ENCODE measurements at places on chromosomes 5 and 9. TPM values are rescaled to one million over a fixed set of nuclear protein-coding genes. Genes with fewer than 3 reads are reported as not detected.
A peak's percentile ranks its signal among the peaks of the same experiment; 100 is the strongest.

The GPR151 gene
- not detected for polyA plus RNA-seq

The CSF1R gene
- 2.5 TPM for polyA plus RNA-seq

The CCDC152 gene
- 3.1 TPM for polyA plus RNA-seq

The EHMT1 gene
- 14.8 TPM for polyA plus RNA-seq

The ANKRA2 gene
- polyA plus RNA-seq = 16.5 TPM

The PHYHD1 gene
- polyA plus RNA-seq = 4.1 TPM

The IFNE gene
- polyA plus RNA-seq = not detected

The ZDHHC11B gene
- not detected for polyA plus RNA-seq

The DND1 gene
- not detected for polyA plus RNA-seq

The OGN gene
- polyA plus RNA-seq = 0.13 TPM

The SLC9A3 gene
- polyA plus RNA-seq = 0.66 TPM

The RETREG1 gene
- 5.6 TPM for polyA plus RNA-seq

The UBQLN1 gene
- polyA plus RNA-seq = 57.5 TPM

The SLCO4C1 gene
- polyA plus RNA-seq = 21.5 TPM

The TLR4 gene
- 0.62 TPM for polyA plus RNA-seq

The SPAG8 gene
- polyA plus RNA-seq = 0.43 TPM

The SLC6A3 gene
- polyA plus RNA-seq = not detected

The DEPDC1B gene
- polyA plus RNA-seq = 0.67 TPM

The LMAN2 gene
- polyA plus RNA-seq = 409 TPM

DNA sequence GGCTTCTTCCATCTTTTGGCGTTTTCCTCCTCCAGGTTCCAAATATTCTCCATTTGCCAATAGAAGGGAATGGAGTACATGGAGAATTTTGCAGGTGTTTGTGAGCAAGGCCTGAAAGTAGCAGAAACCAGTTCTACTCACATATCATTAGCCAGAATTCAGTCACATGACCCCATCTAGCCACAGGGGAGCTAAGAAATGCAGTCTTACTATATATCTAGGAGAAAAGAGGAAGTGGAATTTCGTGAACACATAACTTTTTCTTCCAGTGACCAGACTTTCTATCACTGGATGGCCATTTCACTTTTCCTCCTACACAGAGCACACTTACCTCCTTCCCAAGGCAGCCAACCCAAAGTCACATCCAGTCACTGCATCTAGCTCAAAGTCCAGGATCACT lies 55.1 kb downstream of the LOX start:
- no peak for DNase-seq

- no peak for DNase-seq
Observed at GRCh38 chr5:67281874-67282273, 85.3 kb upstream of the CD180 start.

DNA sequence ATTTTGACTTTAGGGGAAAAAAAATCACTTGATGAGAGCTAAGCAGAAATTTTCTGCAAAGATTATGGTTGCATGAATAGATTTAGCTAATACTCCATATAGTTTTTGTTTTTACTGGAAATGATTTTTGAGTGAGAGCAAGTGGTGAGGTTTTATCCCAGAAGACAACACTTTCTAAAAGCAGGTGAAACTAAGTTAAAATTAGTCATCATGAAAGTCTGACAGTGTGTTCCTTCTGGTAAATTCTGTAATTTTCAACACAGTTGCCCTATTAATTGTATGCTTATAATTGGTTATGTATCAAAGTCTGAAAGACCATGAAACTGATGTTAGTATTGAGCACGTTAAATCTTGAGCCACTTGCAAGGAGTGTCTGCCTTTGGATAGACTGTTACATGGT lies 91.5 kb downstream of the SMARCA2 start:
- no peak for DNase-seq

DNA sequence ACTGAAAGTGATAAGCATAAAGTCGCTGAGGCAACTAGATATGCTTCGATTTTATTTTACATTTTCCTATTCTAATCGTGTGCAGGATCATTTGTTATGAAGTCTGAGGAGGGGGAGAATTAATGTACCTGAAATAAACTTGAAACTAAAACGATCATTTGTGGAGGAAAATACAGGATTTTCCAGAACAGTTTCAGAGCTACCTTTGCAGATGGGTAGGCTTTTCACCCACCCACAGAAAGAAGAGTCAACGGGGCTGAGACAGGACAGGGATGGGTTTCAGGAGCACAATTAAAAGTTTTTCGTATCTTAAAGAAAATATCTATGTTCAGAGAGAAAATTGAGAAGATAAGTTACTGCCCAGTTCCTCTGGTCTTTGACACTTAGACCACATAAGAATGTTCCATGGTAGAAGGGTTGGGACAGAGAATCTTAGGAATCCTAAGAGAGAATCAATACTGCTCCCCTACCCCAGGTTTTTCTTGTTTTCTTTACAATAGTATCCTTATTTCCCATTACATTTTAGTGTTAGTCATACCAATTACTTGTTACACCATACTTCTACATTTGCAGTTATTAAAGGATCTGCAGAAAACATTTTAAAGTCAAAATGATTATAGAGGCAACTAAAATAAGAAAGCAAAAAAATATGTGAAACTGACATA lies 211.4 kb downstream of the DEPDC1B start:
- DNase-seq = no peak

DNA sequence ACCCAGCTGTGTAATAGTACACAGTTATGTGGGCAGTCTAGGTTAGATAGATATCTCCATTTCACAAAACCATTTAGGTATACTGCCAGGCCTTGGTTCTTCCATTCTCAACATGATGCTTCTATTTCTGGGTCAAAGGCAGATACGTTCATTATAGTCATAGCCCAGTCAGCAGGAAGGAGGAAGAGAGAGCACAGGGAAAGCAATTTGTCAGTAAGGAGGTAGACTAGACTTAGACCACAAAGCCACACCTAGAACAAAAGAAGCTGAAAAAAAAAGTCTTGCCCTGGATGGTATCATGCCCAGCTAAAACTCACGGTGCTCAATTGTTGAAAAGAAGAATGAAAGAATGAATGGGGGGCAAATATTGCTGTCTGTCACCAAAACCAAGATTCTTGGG lies 7.6 kb downstream of the INVS start:
- no peak for DNase-seq

- DNase-seq = no peak
Observed at GRCh38 chr5:170761048-170761707, 22.3 kb upstream of the GABRP start.

- DNase-seq = no peak
Observed at GRCh38 chr9:130402243-130402642, 42.5 kb upstream of the ASS1 start.

GRCh38 chr9:99720455-99721050 lies 101.1 kb upstream of the NR4A3 start:
- DNase-seq = peak; percentile 32

- DNase-seq = no peak
Observed at GRCh38 chr5:62475072-62475471, 62.5 kb downstream of the IPO11 start.

- DNase-seq = no peak
Observed at GRCh38 chr5:160793530-160793899, 58.5 kb downstream of the ATP10B start.

GRCh38 chr5:72160329-72160728 lies 53.1 kb downstream of the MAP1B start:
- no peak for DNase-seq

- peak; percentile 38 for DNase-seq
Observed at GRCh38 chr9:92440751-92441046, 16.4 kb upstream of the OMD start.

DNA sequence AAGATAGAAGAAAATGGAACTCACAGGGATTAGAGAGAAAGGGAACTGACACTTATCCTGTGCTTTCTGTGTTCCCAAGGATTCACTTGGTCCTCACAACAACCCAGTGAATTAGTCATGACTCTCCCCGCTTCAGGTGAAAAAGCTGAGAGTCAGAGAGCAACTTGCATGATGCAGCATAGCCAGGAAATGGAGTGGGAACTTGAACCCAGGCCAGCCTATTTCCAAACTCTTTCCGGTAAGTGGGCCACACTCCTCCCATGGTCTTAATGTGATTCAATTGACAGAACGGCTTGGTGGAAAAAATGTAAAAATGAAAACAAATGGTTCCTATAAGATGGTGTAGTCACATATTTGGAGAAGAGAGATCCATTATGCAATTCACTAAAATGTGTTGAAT lies 45.9 kb upstream of the CEMIP2 start:
- DNase-seq = no peak

DNA sequence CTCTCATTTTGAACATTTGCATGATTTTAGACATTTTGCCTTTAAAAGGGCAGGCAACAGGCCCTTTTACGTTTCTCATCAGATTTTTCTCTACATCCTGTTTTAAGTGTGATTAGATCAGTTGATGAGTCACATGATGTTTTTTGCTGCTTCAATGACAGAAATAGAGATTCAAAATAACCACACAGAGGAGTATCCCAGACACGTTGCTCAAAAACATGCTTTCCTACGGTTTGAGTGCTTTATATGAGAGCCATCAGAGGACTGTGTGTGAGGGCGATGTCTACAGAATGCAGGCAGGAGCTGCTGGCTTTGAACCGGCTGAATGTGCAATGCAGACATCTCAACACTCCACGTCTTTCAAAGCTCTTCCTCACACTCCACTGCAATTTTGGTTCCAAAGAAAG lies 42.1 kb downstream of the OTULIN start:
- peak; percentile 46 for DNase-seq

GRCh38 chr5:169796731-169797130 lies 159.7 kb downstream of the DOCK2 start:
- no peak for DNase-seq

GRCh38 chr9:89591274-89592212 lies 13.3 kb upstream of the GADD45G start:
- no peak for DNase-seq

GRCh38 chr9:27664121-27664779 lies 91.0 kb upstream of the C9orf72 start:
- DNase-seq = no peak

DNA sequence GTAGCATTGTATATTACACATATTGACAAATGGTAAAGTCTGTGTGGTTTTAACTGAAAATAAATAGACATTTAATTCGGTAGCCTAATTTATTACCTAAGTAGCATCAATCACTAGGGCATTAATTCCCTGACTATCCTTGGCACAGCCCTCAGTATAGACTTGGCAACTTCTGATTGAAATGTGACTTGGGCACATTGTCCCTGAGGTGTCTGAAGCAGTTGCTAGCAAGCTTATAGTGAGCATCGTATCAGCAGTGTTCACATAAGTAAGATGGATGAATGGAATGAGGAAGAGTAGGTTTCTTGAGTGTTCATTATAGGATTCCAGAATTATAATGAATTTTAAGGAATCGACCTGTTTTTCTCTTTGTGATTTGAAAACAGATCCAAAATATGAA lies 16.1 kb downstream of the LURAP1L start:
- no peak for DNase-seq

DNA sequence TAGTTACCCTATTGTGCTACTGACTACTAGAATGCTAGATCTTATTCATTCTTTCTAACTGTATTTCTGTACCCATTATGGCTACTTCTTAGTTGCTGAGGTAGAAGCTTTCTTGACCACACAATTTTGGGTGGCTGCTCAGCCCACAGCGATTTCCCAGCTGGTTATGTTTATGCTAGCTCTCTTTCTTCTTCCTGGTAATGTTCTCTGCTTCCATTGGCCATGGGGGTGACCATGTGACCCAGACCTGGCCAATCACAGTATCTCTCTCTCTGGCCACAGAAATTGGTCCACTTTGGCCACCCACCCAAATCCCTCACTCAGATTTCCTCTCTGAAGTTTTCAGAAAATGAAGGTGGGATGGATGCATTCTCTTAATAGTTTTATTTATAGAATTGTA lies 427.9 kb upstream of the CLINT1 start:
- no peak for DNase-seq

DNA sequence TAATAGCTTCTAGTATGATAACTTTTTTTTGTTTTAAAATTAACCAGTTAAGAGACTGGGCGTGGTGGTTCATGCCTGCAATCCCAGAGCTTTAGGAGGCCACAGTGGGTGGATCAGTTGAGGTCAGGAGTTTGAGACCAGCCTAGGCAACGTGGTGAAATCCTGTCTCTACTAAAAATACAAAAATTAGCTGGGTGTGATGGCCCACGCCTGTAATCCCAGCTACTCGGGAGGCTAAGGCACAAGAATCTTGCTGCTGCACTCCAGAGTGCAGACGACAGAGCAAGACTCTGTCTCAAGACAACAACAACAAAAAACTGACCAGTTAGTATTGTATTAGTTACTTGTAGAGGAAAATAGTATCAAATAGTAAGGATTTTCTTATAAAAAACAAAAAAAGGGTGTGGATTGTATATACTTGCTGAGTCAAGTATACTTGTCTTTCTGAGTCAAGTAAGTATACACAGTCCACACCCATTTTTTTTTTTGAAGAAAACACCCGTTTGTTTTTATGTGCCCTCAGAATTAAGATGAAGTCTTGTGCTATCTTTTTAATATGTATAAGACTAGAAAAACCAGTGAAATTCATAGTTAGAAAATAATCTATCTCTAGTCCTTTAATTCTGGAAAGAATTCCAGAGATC lies 25.3 kb downstream of the UBAP1 start:
- no peak for DNase-seq

DNA sequence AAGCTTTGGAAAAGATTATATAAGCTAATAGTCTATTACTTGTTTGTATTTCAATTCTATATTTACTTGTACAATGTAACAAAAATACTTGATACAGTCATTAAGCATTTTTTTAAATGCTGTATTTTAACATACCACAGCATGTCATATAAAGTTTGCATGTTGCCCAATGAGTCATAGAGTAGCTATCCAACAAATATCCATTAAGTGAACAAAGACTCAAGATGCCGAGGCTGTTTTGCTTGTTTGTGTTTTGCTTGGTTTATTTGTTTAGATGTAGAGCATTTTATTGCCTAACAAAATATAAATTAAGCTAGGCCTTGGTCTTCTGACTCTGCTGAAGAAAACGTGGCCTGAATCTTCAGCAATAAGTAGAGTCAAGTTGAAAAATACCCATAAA lies 1584.3 kb upstream of the NUDT12 start:
- no peak for DNase-seq

- DNase-seq = no peak
Observed at GRCh38 chr5:10753178-10753577, 7.9 kb downstream of the DAP start.

DNA sequence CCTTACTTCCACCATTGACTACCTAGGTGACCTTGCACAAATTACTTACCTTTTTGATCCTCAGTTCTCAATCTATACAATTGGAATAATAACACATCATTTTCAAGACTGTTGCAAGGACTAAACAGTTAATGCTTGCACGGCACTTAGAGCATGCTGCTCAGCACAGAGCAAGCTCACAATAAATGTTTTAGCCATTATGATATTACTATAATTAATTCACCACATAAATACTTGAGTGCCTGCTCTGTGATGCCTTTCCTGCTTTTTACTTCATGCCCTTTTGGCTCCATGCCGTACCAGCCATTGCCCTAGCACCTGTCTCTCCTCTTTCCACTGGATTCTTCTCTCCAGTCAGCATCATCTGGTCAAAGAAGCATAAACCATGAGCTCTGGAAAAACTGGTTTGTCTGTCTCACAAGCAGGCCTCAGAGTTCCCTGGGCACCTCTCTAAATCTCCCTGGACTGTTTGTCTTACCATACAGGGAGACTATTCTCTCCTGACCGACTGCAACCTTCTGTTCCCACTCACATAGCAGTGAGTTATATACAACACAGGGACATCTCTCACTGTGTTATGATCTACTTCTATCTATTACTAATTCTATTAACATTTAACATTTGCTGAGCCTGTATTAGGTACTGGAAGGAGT lies 260.4 kb upstream of the ADRA1B start:
- DNase-seq = no peak

All from immature natural killer cell (primary cell).